ENCODE measurements at places on chromosomes 2 and 18.

GRCh38 chr2:42867093-42868065, 75.0 kb upstream of the HAAO start:
- no peak for DNase-seq

DNA sequence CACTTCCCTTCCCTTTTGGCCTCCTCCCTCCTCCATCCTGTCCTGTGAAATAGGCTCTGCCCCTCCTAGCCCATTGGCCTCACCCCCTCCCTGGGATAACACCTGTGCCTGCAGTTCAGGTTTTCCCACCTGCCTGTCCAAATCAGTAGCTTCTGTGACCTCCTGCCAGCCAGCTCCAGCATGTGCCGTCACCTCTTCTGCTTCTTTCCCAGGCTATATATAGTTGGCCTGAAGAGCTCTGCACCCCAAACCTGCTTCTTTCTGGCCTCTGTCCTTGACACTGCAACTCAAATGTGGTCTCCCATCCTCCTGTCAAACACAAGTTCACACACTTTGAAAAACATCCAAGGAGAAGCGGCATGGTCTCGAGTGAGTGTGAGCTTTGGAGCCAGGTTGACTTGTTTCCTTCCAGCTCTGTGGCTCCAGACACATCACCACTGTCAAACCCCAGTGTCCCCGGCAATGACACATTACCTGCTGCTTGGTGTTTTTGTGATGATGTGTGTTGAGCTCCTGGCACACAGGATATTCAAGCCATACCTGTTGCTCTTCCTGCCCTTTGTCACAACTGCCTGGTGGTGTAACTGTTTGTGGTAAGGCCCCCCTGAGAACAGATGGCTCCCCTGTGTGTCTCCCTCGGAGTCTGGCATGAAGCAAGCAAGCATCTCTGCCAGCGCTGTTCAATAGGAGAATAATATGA, 143.6 kb upstream of the DAPL1 start:
- DNase-seq: no peak

DNA sequence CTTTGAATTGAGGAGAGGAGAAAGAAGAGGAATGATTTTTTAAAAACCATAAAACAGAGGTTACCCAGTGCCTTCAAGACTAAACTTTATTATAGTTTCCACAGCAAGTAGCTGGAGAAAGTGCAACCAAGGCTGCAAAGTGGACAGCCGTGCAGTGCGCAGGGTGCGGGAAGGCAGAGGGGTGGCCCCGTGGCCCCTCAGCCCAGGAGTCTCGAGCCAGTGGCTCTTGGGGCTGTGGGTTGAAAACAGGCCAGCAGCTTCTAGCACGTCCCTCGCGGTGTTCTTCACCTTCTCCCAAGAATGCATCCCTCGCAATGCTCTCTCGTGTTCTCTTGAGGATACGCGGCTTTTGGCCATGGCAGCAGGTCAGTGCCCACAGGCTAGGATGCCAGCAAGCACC, 28.5 kb upstream of the ALKAL2 start:
- no peak for DNase-seq

DNA sequence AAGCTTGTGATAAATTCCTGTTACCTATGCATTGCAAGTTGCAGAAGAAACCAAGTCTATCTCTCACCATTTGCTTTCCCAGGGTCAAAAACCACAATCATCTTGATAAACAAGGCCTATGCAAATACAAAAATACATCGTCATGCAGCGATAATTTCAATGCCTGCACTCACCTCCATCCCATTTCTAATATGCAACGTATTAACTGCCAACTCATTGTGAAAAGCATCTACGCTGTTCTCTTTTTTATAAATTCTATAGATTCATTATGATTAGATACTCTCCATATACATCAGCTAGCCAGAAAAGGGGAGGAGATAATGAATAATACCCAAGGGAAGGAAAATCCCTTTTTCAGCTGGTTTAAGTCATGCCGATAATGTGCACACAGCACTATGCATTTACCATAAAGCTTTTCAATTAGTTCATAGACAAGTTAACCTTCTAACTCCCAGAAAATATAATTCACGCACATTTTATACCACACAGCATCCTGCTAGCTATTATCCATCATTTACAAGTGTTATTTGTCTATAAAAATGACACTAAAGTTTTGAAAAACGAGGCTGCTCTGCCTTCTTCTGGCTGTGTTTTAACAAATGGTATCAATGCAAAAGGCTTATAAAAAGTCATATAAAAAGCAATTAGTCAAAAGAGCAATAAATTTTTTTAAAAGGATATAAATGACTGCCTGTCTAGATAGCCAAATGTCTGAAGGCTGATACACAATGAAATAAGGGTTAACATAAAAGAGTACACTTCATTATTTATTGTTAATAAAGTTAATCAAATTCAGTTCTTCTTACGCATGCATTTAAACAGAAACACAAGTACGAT, 77.6 kb downstream of the AFF3 start:
- peak; percentile 25 for DNase-seq

- peak; percentile 1 for DNase-seq
Measured at GRCh38 chr2:17416884-17417391, 101.3 kb downstream of the RAD51AP2 start.

GRCh38 chr18:35949090-35949489, 23.4 kb upstream of the RMP24 start:
- DNase-seq: no peak

DNA sequence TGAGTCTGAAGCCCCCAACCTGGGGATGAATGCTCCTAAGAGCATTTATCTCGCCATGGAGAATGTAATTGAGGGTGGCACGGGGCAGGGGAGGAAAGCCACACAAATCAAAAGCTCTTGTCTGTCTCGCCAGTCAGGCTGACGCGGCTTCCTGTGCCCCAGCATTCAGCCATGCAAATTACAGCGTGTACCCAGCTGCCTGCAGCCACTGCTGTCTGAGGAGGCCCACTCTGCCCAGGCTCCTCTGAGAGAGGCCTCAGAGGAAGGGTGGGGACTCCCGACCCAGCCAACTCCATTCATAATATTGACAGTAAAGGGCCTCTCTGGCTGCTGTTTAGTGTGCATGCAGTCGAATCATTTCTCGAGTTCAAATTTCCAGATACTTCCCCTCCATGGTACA, 22.0 kb downstream of the SMAD7 start:
- DNase-seq: peak; percentile 67

DNA sequence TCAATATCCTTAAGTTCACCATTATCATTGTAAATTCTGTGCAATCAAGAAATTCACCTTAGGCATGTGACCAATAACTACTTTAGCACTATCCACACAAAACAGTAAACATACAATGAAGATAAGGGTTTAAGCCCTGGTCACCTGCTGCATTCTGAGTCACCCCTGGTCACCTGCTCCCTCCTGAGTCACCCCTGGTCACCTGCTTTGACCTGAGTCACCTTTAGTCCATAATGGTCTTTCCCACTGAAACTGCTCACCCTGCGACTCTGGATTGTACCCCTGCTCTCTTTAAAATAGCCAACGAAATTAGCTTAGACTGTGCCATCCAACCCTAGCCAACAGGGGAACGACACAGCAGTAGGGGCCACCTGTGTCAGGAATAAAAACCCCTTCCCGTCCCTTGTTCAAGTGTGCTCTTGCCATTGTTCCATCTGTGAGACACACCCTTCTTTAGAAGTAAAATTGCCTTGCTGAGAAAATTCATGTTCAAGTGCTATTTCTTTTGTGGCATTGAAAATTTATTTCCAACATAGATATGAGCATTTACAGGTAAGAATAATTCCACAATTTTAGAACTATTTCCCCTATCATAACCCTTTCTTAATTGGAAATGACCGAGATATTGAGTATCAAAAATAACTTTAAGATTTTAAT, 902.8 kb downstream of the DSC3 start:
- DNase-seq: no peak

DNA sequence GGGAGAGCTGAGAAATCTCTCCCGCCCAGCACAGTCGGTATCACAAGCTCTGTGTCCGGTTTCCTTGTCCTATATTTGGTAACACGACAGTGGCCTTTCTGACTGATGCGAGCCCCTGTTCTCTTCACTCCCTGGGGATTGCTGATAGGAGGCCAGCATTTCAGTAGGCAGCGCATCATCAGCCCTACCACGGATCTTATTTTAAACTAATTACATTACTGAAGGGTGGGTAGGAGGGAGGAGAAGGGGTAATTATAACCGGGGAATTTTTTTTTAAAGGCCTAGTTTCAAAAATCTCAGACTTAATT, 125.6 kb upstream of the LGALSL start:
- no peak for DNase-seq

- no peak for DNase-seq
Measured at GRCh38 chr2:203719456-203720410, 13.3 kb downstream of the CD28 start.

DNA sequence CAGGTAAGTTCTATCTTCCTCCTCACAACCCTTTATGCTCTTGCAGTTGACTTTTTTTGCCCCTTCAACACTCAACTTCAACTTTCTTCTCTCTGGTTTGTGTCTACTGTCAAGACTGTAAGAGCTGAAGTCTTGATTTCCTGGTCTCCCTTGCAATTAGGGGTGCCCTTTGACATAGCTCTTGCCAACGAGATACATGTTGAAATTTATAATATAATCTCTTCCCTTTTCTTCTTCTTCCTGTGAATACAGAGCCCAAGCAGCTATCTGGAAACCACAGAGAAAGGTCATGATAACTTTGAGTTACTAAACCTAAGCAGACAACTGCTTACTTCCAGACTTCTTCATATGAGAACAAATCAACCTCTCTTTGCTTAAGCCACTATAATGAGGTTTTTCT, 163.5 kb downstream of the MC4R start:
- DNase-seq: no peak

GRCh38 chr18:6738622-6739021, 9.1 kb downstream of the ARHGAP28 start:
- DNase-seq: no peak

DNA sequence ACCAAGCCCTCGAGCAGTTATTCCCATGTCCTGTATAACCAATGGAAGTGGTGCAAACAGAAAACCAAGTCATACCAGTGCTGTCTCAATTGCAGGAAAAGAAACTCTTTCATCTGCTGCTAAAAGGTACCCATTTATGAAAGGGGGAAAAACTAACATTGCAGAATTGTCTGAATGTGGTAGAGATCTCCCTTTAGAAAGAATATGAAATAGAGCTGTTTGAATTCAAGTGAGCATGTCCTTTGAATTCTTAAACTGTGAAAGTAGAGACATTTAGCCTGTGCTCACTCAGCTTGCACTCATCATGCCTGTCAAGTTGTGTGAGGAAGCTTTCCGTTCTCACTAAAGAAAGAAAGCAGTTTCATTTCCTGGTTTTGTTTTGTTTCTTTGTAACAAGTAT, 87.4 kb downstream of the EML4 start:
- no peak for DNase-seq

- DNase-seq: no peak
Measured at GRCh38 chr2:170533156-170533555, 182.0 kb upstream of the SP5 start.

DNA sequence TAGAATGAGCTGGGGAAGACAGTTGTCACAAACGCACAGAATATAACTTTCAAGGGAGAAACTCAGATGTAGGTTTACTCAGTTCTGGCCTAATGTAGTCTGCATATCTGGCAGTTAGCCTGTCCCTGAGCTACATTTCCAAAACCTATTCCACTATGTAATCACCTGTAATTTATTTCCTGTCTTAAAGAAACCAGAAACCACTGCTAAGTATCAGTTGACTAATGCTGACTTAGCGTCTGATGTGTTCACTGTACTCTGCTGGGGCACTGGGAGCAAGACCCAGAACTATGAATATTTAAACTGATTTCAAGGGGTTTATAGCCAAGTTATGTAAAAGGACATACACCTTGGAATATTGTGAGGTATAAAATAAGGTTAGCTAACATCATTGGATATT, 1995.2 kb upstream of the PIK3C3 start:
- no peak for DNase-seq

- DNase-seq: no peak
Measured at GRCh38 chr2:28593160-28593755, 97.4 kb downstream of the PLB1 start.

DNA sequence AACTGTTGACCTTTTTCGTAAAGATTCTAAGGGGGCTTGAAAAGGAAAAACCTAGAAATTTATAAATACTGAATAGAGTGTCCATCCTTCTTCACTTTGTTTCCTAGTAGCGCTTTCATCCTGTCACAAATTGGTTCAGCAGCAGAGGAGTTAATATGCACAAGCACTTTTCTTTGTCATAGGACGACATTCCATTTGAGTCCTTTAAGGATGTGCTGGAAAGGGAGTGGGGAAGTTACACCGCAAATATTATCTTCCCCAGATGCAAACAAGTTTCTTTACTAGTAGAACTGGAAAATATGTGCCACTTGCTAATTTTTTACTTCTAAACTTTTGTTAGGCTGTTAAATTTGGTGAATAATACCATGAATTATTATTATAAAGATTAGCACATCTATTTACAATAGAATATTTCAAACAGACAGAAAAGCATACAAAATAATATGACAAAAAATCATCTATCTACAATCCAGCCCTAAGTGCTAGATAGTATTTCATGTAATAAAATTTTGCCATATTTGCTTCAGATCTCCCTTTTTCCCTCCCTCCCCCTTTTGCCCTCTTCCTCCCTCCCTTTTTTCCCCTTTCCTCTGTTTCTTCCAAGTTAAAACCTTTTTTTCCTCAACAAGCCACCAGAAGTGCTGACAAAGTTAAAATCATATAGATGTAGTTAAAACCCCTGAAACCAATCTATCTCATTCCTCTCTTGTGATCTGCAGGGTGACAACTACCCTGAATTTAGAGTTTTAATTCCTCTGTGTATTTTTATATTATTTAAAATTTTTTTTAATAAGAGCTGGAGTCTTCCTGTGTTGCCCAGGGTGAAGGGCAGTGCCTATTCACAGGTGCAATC, 50.5 kb upstream of the MAP4K3 start:
- DNase-seq: peak; percentile 75

GRCh38 chr2:136208682-136209420, 90.9 kb upstream of the CXCR4 start:
- no peak for DNase-seq

GRCh38 chr2:38260972-38261371, 116.1 kb downstream of the ATL2 start:
- DNase-seq: peak; percentile 6

DNA sequence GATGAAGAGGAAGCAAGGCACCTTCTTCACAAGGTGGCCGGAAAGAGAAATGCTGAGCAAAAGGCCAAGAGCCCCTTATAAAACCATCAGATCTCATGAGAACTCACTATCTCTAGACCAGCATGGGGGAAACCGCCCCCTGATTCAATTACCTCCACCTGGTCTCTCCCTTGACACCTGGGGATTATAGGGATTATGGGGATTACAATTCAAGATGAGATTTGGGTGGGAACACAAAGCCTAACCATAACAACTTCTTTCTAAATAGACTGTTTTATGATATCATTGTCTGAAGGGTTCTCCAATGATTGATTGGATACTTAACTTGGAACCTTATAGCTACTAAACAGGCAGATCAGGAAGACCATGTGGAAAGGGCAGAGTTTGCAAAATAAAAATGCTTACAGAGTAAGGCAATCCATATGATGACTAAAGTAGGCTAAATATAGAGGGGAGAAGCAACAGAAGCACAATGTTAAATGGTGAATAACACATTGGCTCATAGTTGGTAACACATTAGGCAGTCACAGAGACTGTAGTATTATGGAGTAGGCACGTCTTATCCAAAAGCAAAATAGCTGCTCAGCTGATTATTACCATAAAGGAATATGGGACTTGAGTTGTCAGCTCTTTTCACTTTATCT, 179.0 kb downstream of the BARD1 start:
- peak; percentile 41 for DNase-seq

- no peak for DNase-seq
Measured at GRCh38 chr2:25285265-25286024, 56.3 kb downstream of the DNMT3A start.

Data from EH (cell line).